ENCODE measurements at places on chromosomes 5 and 9. TPM values are rescaled to one million over a fixed set of nuclear protein-coding genes. Genes with fewer than 3 reads are reported as not detected.

The SLC34A1 gene
- 0.29 TPM for total RNA-seq

The MYMK gene
- not detected for total RNA-seq

The C9 gene
- not detected for total RNA-seq

The PCDHA1 gene
- total RNA-seq: not detected

The CCDC152 gene
- total RNA-seq: 2.5 TPM

The FAXDC2 gene
- not detected for total RNA-seq

The GLRX gene
- 55.6 TPM for total RNA-seq

The PLAA gene
- 33.6 TPM for total RNA-seq

DNA sequence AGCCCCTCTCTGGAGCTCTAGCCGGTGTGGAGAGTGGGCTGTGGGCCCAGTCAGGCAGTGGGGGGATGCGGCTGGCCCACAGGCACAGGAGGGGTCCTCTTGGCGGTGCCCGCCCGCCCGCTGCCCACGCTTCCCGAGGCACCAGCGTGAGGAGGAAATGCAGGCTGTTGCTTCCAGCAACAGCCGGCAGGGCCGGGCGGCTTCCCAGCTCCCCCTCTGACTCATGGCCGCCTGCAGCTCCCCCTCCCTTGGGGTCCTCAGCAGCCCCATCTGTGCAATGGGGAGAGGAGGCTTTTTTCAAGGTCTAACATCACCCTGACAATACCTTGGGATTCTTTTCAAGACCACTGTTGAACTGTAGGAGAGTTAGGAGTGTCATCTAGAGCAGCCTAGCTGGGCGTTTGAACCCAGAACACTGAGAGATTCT is 10.4 kb downstream of the CXXC5 start:
- no peak overlapping the region for H3K4me3 ChIP-seq
- no peaks in the 10 kb centered on the region for H3K27me3 ChIP-seq
- H3K27ac ChIP-seq: no peak overlapping the region
- peaks cover 4% of the 10 kb centered on the region for H3K4me1 ChIP-seq
- no peaks in the 10 kb centered on the region for H3K36me3 ChIP-seq
- no peak for DNase-seq

DNA sequence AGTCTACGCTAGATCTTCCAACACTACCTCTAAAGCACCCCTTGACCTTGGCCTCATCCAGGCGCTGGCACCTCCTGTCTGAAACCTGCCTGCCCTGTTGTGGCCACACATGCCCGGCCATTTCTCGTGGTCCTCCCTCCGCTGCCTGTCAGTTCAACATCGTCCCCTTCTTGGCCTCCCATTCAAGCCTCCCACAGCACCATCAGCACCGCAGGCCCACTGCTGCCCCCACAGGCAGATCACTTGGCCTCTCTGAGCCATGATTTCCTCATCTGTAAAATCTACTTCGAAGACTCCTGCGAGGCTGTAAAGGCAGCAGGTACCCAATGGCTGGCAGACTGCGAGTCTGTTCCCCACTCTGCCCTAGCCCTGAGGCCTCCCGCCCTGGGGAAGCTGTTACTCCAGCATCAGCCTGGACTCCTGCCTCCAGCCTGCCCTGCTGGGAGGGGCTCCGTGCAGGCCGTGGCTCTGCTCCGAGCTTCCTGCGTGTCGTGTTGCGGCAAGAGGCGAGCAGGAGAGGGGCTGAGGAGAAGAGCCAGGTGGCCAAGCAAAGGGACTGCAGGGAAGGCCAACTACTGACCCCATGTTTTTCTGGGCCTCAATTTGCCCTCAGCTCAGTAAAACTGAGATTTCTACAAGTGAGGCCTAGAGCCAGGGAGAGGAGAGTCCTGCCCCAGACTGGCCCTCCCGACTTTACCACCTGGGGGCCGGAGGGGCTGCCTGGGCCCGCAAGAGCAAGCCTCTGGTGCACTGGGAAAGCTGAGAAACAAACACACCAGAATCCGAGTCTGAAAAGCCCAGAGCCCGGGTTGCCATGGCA is 70.5 kb upstream of the LRRTM2 start:
- DNase-seq: no peak
- no peak overlapping the region for H3K27ac ChIP-seq
- H3K36me3 ChIP-seq: peaks cover 11% of the 10 kb centered on the region
- no peaks in the 10 kb centered on the region for H3K4me1 ChIP-seq

DNA sequence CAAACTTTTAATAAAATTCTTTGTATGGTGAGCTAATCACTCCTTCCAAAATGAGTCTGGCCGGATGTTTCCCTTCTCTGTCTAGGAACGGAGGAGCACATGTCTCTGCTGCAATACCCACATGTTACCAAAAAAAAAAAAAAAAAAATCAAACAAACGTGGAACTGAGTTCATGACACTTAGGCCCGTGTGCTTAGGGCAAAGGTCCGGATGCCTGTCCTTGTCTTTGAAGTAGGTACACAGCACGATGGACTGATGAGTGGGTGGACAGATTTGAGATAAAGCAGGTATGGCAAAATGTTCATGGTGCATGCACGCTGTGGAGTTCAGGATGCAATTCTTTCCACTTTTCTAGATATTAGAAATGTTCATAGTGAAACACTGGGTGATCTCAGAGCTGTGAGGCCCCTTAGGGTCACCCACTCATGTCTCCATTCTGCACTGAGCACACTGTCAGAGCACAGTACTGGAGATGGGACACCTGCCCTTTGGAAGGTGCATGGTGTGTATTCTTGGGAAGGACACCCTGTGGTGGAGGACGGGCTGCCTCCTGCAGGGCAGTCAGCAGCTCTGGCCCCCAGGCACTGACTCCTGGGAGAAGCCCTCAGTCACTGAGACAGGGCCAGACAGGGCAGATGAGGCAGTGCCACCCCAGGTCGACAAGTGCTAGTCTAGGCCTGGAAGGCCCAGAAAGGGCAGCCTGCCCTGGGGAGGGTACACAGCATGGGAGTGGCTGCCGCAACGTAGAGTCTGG is 43.6 kb downstream of the GADD45G start:
- DNase-seq: no peak
- no peaks in the 10 kb centered on the region for H3K36me3 ChIP-seq
- H3K27me3 ChIP-seq: no peaks in the 10 kb centered on the region
- no peaks in the 10 kb centered on the region for H3K4me1 ChIP-seq

DNA sequence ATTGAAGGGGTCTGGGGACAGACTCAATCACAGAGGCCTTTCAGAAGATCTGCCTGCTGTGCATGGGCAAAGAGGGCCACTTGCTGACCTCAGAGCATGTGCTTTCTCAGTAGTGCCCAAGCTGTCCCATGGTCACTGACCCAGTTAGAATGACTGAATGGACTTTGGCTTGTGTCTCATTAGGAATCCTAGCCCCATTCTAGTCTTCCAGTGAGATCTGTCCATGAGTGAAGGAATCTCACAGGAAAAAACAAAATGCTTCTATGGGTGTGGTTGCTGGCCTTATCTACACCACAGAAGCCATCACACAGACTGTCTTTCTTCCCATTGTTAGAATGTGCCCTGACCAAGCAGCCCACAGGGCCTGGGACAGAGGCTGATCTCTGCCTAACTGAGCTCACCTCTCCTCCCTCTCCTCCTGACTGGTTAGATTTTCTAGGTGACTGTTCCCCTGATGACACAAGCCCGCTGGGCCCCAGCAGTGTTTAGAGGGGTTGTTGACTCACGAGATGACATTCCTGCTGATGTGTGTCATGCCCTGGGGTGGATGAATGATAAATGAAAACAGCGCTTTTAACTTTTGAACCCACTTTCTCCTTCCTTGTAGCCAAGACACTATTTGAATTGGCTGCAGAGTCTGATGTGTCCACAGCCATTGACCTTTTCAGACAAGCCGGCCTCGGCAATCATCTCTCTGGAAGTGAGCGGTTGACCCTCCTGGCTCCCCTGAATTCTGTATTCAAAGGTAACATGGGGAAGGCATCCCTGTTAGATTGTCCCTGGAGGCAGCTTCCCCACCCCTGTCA is 24.8 kb downstream of the TGFBI start:
- DNase-seq: no peak
- H3K27ac ChIP-seq: no peak overlapping the region
- no peaks in the 10 kb centered on the region for H3K4me1 ChIP-seq

DNA sequence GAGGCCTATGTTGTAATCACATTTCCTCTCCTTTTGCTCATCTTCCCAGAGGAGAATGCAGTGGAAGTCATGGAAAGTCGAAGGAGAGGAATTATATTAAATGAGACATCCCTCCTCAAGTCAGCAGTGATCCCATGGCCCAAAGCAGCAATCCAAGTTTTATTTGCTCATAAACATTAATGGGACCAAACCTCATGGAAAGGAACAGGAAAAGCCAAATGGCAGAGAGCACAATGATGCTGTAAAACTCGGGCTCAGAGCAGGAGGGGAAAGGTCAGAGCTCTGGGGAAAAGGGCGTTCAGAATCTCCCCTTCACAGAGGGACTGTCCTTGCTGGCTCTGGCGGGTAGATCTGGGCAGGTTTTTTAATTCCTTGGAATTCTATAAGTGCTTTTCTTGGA is 175.8 kb downstream of the C5orf15 start:
- H3K36me3 ChIP-seq: no peaks in the 10 kb centered on the region
- no peak overlapping the region for H3K27ac ChIP-seq
- H3K4me3 ChIP-seq: no peak overlapping the region
- no peaks in the 10 kb centered on the region for H3K27me3 ChIP-seq
- no peak for DNase-seq

DNA sequence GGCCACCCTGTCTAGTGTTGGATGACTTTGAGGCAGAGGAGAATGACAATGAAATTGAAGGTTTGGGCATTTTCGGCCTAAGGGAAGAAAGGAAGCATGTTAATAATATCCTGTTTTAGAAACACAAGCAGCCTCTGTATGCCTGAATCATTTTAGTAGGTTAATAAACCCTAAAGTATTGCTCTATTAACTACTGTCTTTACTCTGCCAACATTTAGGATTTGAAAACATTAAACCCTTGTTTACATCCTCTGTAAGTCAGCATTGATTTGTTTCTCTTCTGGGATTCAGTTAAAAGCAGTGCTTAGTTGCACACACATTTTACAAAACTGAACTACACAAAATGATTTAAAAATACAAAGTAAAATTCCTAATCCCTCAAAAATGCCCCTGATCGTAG is 358.9 kb downstream of the ARRDC3 start:
- no peak overlapping the region for H3K4me3 ChIP-seq
- no peaks in the 10 kb centered on the region for H3K36me3 ChIP-seq
- no peak for DNase-seq

DNA sequence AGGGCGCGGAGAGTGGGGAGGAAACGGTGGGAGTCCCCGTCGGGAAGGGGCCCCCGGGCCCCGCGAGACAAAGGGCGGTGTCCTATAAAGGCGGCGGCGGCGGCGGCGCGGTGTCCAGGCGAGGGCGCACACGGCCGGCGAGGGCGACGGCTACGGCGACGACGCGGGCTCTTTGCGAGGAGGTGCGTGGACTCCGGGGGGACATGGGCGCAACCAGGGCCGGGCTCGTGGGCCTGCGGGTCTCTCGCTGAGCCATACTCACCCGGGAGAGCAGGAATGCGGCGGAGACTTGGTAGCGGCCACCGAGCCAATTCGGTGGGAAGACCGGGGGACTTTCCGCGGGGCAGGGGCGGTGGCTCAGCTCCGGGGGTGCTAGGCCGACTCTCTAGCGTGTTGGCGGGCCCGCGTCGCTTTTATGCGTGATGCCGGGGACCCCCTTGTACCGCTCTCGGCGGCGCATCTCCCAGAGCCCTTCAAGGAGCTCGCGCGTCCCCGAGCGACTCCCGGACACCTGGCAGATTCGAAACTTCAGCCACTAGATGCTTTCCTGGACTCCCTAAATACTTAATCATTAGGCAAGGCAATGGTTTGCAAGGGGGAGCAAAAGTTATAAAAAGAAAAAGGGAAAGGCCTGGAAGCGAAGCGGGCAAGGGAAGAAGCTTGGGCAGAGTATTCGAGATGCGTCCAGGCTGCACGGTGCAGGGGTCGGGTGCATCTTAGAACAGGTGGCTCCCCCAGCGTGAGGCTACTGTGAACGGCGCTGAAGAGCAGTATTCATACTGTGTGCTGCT is 5.9 kb upstream of the TAL2 start:
- no peaks in the 10 kb centered on the region for H3K36me3 ChIP-seq
- H3K4me1 ChIP-seq: peaks cover 11% of the 10 kb centered on the region
- H3K27me3 ChIP-seq: peaks cover 11% of the 10 kb centered on the region

GRCh38 chr9:115531410-115532125 is 413.6 kb upstream of the TNC start:
- H3K36me3 ChIP-seq: no peaks in the 10 kb centered on the region
- no peak for DNase-seq
- H3K27me3 ChIP-seq: no peaks in the 10 kb centered on the region
- no peak overlapping the region for H3K4me3 ChIP-seq
- H3K27ac ChIP-seq: no peak overlapping the region
- H3K4me1 ChIP-seq: no peaks in the 10 kb centered on the region

Measured in naive thymus-derived CD4-positive, alpha-beta T cell (primary cell).